ENCODE measurements at places on chromosomes 13 and 19.

GRCh38 chr19:49085868-49086232 is 599 bp downstream of the SNRNP70 start:
- no peak for DNase-seq

DNA sequence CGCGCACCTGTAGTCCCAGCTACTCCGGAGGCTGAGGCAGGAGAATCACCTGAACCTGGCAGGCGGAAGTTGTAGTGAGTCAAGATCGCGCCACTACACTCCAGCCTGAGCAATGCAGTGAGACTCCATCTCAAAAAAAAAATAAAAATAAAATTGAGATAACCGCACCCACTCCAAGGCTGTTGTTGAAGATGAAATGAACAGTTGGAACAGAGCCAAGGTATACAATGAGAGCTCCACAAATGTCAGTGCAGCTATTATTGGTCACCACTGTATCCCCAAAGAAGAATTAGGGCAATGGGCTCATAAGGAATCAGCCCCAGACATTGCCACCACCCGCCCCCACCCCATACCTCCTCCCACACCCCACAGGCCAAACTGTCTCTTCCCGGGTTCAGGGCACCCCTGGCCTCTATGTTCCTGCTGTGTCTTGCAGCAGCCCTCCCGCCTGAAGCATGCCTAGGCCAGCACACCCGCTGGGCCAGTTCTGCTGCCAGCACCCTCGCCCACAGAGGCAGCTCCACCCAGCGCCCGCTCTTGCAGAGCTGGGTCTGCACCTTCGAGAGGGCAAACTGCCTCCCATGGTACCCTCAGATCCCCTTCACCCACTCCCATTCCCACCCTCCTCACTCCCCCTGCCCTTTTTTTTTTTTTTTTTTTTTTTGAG is 3.5 kb upstream of the S1PR5 start:
- no peak for DNase-seq

- DNase-seq = no peak
Observed at GRCh38 chr19:13037731-13038130, 42.5 kb downstream of the NFIX start.

DNA sequence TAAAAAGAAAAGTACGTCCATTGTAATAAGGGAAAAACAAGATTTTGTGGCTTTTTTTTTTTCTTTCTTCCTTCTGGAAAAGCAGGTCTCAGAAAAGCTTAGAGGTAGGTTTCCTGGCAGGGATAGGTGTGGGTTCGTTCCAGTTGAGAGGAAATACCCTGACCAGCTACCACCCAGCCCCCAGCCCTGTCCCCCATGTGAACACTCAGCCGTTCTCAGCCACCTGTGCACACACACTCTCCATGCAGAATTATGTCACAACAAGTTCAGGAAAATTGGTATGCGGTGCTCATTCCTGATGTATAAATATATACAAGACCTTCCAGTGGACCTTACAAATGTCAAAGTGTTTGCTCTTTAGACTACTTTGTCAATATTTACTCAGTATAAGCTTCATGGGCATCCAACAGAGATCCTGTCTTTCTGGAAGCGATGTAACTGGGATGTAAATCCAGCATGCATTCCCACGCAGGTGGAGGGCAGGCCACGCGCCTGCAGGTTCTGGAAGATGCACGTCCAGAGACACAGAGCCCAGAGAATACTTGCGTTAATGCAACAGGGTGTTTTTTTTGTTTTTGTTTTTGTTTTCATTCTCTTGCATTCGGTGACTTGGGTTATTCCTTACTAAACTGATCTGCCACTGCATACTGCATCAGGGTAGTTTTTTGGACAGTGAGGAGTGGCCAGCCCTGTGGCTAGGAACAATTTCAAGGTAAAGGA is 68.8 kb downstream of the TSHZ3 start:
- DNase-seq = no peak
